ENCODE measurements at places on chromosomes 2 and 18. TPM values are rescaled to one million over a fixed set of nuclear protein-coding genes. Genes with fewer than 3 reads are reported as not detected.
A peak's percentile ranks its signal among the peaks of the same experiment; 100 is the strongest.

Gene PRKAG3
- not detected for total RNA-seq

Gene PARD6G
- 1.7 TPM for total RNA-seq

- peak; percentile 78 for DNase-seq
Measured at GRCh38 chr2:182302174-182302573, 124.7 kb downstream of the PDE1A start.

GRCh38 chr2:96342085-96342484, 6.5 kb downstream of the NCAPH start:
- DNase-seq, result peak; percentile 86

DNA sequence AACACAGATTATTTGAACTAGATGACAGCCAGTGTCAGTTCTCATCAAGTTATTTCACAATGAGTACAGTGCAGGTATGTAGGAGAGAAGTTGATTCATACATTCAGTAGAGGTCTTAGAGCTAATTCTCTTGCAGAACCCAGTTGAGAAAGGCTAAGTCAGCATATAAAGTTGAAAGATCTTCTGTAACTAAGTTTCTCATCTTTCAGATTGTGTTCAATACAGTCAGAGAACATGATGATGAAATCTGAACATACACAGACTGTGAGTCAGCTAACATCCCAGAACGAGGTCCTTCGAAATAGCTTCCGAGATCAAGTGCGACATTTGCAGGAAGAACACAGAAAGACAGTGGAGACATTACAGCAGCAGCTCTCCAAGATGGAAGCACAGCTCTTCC, 41.9 kb upstream of the LIMS1 start:
- peak; percentile 96 for DNase-seq
